ENCODE measurements at places on chromosomes 2 and 18.

DNA sequence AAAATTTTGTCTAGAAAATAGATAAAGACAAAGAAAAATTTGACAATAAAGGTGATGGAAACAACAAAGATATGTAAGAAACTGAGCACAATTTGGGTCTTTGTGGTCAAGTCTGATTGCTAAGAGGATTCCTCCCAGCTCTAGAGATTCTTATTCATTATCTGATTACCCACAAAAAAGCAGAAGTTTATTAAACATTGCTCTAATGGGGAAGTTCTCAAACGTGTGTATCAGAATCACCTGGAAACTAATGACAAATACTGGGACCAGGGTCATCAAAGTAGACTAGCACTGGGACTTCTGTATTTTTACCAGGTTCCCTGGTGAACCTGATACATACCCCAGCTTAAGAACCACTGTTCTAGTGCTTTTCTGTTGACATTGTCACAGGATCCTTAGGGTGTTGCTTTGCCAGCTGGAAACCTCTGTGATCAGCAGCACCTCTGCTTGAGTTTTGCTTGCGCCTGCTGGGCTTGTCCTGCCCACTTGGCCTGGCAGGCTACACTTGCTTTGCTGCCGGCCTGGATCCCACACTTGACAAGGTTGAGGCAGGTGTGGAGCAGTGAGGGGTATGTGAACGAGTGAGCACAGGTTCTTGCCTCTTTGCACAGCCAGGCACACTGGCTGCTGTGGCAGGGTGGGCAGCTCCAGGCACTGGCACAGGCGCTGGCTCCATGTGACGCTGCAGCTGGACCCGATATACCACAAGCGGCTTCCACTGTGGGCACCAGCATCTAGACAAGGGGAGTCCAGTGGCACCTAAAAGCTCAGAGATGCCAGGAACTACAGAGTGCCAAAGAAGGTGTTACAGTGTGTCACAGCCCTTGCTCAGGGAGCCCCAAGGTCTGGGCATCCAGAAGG is 6.2 kb upstream of the GORASP2 start:
- DNase-seq = no peak

- DNase-seq = no peak
Measured at GRCh38 chr2:49260979-49261538, 106.7 kb upstream of the FSHR start.

GRCh38 chr18:13375302-13376255 is 157.0 kb downstream of the LDLRAD4 start:
- peak; percentile 37 for DNase-seq

DNA sequence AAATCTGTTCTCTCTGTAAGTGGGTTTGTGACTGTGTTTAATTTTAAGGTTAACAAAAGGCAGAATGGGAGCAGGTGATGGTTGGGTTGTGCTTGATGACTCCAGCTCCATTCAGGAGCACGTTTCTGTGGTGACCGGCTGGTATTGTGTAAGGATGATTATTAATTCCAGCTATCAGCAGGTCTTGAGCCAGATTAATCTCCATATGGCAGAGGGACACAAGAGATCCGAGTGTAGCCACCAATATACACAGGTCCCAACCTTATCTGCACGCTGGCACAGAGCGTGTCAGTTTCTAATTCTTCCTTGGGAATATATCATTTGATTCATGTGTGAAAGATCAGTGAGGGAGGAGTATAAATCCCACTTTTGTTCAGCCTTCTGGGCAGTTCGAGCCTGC is 199.0 kb upstream of the DCC start:
- no peak for DNase-seq

GRCh38 chr2:3491306-3491705 is 28.0 kb downstream of the ADI1 start:
- DNase-seq = no peak

DNA sequence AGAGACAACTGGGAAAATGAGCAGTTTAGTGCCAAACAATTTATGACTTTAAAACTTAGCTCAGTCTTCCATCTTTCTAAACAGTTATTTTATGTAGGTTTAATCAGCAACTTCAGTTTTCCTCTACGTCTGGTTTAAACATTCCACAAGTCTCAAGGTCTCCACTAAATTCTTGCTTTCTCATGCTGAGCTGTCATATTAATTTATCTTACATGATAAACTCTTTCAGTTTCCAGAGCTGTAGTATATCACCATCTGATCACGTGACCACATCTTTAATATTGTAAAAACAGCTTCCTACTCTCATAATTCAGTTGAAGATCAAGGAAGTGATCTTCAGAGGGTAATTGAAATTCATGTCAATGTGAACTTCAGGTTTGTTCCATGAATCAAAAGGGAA is 158.6 kb downstream of the ZNF804A start:
- DNase-seq = no peak

- DNase-seq = no peak
Measured at GRCh38 chr18:80196528-80197320, 50.6 kb downstream of the PARD6G start.

DNA sequence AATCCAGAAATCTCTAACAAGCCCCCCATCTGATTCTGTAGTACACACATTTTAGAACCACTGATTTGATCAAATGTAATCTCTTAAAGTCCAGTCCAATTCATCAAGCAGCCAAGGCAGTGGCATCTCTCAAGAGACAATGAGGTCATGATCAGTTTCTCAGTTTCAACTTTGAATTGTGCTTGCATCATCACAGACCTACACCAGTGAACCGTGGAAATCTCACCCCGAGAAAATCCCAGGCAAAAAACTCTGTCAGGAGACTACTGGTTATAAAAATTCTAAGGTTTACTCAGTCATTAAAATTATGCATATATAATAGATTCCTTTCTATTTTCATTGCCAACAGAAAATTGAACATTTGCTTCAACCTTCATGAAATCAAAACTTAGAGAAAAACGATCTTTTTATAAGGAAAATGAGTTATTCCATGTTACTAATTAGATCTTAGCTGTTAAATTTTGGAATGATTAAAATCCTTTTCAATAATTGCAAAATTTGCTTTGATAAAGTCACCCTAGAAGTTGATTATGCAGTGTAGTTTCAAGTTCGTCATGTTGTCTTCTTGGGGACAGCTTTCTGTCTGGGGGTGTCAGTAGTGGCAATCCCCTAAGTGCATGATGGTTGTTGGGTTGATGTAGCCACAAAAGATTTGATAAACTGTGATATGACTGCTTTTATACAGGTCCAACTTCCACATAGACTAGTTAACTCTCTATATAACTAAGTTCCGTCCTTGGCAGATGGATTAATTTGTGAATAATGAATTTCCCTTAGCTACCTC is 235.0 kb downstream of the CAMKMT start:
- no peak for DNase-seq

DNA sequence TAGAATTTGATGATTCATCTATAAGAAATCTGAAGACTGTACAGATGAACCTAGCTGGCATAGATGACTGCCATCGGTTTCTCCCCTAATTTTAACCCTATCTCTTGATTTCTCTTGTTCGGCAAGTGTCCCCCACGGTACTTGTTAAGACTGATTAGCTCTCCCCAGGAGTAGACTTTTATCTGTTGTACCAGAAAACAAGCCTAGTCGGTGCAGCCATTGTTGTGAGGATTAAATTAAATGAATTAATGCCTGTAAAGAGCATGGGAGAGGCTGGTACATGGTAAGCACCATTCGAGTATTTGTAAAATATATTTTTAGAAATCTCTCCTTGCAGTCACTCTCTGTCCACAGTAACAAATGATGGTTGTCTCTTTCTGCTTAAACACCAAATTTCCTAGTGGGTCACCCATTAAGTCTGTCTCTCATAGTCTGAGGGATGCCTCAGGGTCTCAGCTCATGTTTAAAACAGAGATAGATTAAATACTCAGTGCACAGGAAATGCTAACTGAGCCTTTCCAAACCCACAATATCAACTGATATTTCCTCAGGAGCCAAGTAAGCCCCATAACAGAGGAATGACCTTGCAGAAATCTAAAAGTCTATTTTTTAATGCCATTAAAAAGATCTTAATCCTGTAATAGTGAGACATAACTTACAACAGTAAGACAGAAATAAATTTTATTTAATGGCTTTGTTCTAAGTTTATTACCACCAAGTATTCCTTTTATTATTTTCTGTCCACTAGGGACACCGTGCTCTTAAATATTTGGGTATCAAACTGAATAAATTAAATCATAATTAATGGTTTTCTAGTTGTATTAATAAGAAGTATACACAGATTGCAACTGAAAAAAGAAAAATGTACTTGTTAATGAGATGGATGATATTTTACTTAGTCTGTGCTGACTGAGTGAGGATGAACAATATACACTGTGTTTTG is 2.9 kb upstream of the B4GALT6 start:
- no peak for DNase-seq

DNA sequence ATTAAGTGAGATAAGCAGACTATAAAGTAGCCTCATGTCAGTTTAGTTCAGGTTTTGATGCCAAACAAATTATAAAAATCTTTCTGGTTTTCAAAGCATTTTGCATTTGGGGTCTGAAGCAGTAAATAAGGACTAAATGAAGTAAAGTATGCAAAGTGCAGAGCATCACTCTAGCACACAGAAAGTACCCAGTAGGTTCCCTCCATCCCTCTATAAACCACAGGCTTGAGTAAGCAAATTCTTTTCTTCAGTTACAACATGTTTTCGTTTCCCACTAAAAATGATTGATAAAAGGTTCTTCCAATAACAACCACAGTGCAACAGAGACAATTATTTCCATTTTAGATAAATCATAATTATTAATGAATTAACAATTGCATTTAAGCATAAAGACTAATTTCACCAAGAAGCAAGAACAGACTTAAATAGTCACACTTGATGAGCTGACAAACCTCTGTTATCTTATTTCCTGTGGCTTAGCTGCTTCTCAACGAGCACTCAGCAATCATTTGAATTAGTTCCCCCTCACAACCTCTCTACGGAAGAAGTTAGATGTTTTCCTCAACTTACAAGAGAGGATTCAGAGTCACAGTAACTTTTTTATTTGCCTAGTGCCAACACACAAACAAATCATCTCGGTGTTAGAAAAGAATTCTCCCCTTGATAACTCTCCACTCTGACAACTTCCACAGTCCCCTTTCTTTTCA is 249.8 kb downstream of the NBAS start:
- no peak for DNase-seq

DNA sequence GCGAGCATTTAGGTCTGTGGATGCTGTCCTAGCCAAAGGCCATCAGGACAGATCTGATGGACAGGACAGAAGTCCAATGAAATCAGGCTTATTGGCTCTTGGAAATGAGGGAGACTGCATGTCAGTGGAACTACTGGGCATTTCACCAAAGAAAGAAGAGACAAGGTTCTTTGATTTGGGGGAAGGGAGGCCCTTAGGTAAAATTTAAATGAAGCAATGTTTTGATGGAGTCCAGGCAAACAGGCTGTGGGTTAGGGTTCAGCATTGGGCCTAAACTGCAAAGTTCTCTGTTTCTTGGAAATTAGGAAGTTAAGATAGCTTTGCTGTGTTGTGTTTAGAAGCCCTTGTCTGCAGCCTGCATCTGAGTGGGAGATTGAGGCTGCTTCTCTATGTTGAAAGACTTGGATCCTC is 31.6 kb upstream of the RNF149 start:
- DNase-seq = no peak

DNA sequence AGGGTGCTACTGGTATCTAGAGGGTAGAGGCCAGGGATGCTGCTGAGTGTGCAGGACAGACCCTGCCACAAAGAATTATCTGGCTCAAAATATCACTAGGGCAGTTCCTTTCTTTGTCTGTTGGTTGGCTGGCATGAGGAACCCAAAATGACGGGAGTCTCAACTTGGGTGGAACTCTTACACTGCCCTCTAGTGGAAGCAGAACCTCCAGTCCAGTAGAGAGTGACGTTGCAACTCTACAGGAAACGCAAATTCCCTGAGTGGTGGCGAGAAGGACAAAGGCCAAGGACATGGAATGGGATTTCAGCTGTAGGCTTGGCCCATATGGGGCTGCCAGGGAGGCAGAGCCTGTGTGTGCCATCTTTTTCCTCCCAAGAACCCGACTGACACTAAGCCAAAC is 47.1 kb downstream of the COPS8 start:
- DNase-seq = no peak

GRCh38 chr2:230050136-230050535 is 18.6 kb downstream of the SLC16A14 start:
- no peak for DNase-seq

DNA sequence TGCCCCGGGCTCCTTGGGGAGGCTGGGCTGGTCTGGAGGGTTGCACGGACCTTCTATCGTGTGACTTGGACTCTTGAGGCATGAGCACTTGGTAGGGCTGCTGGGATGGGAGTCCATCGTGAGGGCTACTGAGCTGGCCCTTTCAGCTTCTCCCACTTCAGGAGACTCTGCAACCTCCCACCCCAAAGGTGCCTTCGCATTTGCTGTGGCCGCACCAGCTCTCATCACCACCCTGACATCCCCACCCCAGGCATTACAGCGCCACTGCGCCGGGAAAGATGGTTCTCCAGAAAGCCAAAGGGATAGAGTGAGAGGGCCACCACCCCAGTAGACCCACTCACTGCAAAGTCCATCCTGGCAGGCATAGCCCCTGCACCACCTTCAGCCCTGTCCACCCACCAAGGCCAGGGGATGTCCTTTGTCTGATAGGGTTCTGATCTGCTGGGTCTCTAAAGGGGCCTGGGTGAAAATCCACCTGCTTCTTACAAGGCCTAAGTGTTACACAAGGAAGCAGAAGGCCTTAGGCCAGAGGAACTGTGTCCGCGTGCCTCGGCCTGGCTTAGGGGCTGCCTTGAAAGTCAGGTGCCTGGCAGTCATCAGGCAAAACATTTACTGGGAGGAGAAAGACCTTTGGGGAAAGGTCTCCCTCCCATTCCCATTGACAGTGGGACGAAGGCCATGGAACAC is 5.1 kb downstream of the EHD3 start:
- no peak for DNase-seq

GRCh38 chr2:202780514-202781021 is 91.0 kb downstream of the ICA1L start:
- no peak for DNase-seq

- DNase-seq = no peak
Measured at GRCh38 chr2:29485631-29486030, 370.4 kb downstream of the CLIP4 start.

DNA sequence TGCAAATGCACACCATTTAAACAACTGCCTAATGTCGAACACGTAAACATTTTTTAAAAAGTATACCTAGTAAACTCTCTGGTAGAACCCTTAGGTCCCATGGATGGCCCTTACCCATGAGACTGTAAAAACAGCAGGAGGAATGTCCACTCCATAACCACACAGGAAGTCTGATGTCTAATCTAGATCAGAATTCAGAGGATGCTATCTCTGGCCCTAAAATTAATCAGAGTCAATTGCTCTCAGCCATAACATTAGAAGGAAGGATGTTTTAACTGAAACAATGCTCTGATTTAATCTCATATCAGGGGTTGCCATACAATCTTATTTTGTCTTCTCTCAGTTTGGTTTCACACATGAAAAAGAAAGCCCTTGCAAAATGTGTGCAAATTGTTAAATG is 416.3 kb upstream of the PIK3C3 start:
- no peak for DNase-seq
